Spleen (tissue), 13 donors: ENCODE measurements at places on chromosomes 3 and 15.

GRCh38 chr3:19146685-19147650, 1.3 kb upstream of the KCNH8 start:
- peaks cover 30% of the 10 kb centered on the region for H3K4me1 ChIP-seq
- peak overlapping the region; percentile 57 for H3K4me3 ChIP-seq
- no peaks in the 10 kb centered on the region for H3K36me3 ChIP-seq

- no peaks in the 10 kb centered on the region for H3K36me3 ChIP-seq
- no peak overlapping the region for H3K4me3 ChIP-seq
- no peak for DNase-seq
- no peaks in the 10 kb centered on the region for H3K4me1 ChIP-seq
- H3K27me3 ChIP-seq: no peaks in the 10 kb centered on the region
- no peak overlapping the region for H3K27ac ChIP-seq
These were observed 552.6 kb downstream of the NSUN3 start for GRCh38 chr3:94615275-94616065.

DNA sequence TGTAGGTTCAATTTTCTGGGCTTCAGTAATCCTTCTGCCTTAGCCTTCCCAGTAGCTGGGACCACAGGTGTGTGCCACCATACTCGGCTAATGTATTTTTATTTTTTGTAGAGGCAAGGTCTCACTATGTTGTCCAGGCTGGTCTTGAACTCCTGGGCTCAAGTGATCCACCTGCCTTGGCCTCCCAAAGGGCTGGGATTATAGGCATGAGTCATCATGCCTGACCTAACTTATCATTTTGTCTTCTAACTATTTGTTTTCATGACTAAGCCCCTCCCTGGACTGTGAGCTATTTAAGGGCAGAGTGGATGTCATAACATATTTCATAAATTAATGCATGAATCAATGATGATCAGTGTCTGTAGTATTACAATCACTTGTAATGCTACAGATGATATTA, 56.1 kb upstream of the PIAS1 start:
- no peak overlapping the region for H3K4me3 ChIP-seq
- no peaks in the 10 kb centered on the region for H3K36me3 ChIP-seq
- H3K27ac ChIP-seq: no peak overlapping the region

- no peaks in the 10 kb centered on the region for H3K27me3 ChIP-seq
- no peak overlapping the region for H3K4me3 ChIP-seq
- H3K27ac ChIP-seq: no peak overlapping the region
- peaks cover 14% of the 10 kb centered on the region for H3K36me3 ChIP-seq
These were observed 1.6 kb downstream of the USP19 start for GRCh38 chr3:49119036-49119435.

- peaks cover 100% of the 10 kb centered on the region for H3K4me1 ChIP-seq
- no peaks in the 10 kb centered on the region for H3K36me3 ChIP-seq
- H3K27ac ChIP-seq: no peak overlapping the region
These were observed 9.8 kb downstream of the MSL2 start for GRCh38 chr3:136186344-136186743.
